ENCODE measurements at places on chromosomes 1 and 21.

- no peak for DNase-seq
These were observed 73.7 kb downstream of the SPATA46 start for GRCh38 chr1:162303004-162303344.

- no peak for DNase-seq
These were observed 82.5 kb downstream of the PDE9A start for GRCh38 chr21:42735944-42736343.

GRCh38 chr1:37865348-37866120 lies 6.1 kb upstream of the MTF1 start:
- DNase-seq = no peak

GRCh38 chr1:108955881-108956280 lies 7.4 kb downstream of the CLCC1 start:
- no peak for DNase-seq

- DNase-seq = no peak
These were observed 12.3 kb upstream of the TRIM17 start for GRCh38 chr1:228429007-228429406.

DNA sequence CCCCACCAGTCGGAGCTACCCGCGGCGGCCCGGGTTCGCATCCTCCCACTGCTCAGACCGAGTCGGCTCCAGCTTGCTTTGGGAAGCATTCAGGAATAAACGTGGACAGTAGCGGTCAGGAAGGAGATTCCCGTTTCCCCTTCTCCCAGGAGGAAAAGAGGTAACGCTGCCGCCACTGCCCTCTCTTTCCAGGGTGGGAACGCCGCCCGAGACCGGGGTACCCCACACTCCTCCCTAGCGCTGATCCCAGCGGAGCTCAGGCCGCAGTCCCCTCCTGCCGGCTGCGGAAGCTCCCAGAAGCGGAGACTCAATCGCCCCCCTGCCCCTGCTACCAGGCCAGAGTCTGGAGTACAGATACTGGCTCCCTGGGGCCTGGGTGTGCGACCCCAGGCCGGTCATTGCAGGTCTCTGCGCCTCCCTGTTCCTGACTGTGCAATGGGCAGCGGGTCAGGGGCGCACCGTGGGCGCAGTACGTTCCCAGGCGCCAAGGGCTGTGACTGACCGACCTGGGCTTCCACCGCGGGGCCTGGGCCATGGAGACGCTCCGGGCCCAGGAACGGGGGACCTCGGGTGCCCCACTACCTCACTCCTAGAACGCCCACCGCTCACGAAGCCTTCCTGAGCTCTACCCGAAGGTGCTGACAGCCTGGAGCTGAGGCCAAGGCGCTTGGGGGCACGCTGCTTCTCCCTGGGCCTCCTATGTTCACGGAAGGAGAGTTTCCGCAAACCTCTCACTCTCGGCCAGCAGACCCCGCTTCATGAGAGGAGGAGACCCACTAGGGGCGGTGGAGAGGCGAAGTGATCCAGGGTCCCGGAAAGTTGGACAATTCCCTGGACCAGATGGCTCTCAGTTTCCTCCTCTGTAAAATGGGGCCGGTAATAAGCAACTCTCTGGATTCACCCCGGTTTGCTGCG lies 7.8 kb downstream of the DMRTA2 start:
- DNase-seq = no peak

DNA sequence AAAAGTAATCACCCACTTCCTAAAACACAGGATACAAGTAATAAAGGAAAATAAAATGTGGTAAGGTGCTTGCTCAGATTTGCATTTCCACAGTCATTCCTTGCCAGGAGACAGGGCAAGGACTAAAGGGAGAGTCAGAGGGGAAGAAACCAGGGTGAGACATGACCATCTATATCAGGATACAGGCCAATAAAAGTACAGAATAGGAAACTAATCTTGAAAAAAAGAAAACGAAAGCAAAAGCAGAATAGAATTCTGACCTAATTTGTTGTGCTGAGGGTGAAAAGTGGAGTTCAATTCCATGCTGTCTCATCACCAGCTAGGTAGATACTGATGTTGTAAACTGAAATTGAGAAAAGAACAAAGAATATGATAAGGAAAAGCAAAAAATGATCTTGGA lies 27.3 kb downstream of the JMJD4 start:
- no peak for DNase-seq

- no peak for DNase-seq
These were observed 281.3 kb upstream of the C1orf105 start for GRCh38 chr1:172139196-172139595.

DNA sequence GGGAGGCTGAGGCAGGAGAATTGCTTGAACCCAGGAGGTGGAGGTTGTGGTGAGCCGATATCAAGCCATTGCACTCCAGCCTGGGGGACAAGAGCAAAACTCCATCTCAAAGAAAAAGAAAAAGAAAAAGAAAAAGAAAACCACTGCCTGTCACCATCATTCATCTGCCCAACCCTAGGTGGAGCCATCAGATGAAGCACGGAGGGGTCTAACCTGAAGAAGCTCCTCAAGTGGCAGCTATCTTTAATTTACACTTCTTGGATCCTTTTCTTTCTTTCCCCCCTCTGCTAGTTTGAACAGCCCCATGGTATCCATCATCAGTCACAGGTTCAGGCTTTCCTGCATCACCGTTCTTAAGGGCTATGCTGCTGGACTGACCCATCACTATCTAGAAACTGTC lies 57.0 kb downstream of the PLEKHA6 start:
- DNase-seq = no peak

DNA sequence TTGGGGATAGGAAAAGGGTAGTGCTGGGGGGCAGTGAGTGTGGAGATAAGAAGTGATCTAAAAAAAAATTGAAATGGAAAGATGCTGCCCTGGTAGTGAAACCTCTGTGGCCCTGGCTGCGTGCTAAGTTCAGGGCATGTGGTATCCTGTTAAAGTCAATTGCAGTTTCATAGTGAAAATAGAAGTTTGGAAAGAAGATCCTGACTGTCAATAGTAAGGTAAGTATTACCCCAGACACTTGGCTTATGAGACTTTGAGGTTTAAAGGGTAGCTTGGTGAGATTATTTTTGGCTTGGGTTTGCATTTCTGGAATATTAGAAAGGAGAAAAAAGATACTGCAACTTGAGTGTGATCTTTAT lies 6.8 kb downstream of the ARID1A start:
- no peak for DNase-seq

DNA sequence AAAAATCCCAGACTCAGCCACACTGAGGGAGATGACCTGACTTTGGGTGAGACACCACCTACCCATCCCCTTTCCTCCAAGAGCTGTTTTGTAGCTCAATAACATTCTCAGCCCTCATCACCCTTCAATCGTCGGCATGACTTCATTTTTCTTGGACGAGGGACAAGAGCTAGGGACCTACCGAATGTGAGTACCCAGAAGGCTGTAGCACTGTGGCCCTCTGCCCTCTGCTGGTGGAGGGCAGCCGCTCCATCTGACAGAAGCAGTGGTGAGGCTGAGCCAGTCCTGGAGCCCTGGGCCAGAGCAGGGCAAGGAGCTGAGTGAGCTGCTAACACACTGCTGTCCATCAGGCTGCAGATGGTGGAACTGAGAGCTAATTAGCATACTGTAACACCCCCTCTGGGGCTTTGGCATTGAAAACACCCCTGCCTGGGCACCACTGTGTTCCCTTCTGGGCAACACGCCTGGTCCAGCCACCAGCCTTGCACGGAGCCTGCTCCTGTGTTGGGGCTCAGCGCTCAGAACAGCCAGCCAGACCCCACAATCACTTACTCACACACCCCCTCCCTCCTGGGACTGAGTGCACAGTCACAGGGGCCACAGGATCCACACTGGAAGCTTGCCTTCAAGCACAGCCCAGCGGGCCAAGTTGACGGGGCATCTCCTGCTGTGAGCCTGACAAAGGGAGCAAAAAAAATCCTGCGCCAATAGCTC lies 18.3 kb upstream of the ALPL start:
- DNase-seq = peak; percentile 78

- no peak for DNase-seq
These were observed 32.0 kb downstream of the PTAFR start for GRCh38 chr1:28144203-28145135.

DNA sequence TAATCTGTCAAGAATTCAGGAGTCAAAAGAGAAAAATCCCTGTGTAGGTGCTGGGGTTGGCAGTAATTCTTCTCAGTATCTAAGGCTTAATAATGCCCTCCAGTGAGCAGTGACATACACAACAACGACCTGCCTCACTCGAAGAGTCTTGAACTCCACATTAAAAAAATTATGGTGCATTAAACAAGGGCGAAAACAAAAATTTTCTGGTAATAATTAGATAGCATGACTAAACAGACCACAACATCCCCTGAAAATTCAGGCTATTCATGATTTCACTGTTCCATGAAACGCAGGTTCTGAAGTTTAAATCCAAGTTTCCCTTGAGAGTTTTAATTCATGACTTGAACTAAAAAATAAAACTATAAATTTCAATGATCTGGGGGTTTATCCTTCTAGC lies 5.1 kb downstream of the SRSF4 start:
- peak; percentile 39 for DNase-seq

DNA sequence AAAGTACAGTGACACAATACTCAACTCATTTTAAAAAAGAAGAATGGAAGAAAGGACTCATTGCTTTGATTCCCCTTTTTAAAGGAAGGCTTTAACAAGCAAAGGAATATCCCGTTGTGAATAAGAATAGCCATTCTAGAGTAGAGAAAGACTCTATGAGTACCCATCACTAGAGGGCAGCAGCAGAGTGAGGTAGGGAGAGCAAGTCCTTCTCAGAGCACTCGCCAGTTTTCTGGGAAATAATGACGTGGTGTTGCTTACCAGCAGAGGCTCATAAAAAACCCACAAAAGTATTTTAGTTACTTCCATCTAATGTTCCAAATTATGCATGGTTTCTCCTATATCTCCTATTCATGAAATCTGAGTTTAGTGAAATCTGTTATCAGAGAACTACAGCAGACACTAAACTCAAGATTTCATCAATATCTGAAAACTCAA lies 74.6 kb downstream of the USP24 start:
- DNase-seq = peak; percentile 96

DNA sequence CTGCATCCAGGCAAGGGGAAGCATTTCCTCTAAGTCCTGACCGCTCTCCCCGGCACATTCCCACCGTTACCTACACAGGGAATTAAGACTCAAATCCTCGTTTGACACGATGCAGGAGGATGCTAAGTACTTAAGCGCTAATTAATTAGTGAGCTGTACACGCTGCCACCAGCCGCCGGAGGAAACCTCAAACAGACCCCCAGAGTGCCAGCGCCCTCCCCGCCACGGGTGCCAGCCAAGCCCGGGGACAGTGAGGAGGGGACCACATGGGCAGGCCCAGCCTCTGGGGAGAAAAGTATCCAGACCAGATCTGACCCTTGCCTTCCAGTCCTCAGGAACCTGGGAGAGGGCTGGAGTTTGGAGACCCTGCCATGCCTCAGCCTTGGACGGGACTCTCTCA lies 17.4 kb upstream of the CASZ1 start:
- no peak for DNase-seq

DNA sequence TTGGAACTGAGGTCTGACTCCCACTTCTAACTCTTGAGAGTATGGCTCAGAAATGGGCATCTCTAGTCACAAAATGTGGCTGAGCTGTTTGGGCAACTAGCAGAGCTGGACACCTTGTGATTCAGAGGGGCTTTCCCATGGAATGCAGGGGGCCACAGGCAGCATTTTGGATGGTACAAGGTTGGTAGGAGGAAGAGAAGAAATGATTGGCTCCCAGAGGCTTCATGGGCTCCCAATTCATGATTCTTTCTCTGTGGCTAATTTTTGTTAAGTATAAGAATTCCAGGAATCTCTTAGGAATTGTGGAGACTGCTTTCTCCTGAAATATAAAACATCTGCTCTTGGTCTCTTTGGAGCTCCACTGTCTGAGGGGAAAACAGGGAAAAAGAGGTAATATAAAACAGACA lies 49.7 kb downstream of the PBX1 start:
- no peak for DNase-seq

GRCh38 chr1:32115496-32115895 lies 7.6 kb downstream of the KPNA6 start:
- no peak for DNase-seq

DNA sequence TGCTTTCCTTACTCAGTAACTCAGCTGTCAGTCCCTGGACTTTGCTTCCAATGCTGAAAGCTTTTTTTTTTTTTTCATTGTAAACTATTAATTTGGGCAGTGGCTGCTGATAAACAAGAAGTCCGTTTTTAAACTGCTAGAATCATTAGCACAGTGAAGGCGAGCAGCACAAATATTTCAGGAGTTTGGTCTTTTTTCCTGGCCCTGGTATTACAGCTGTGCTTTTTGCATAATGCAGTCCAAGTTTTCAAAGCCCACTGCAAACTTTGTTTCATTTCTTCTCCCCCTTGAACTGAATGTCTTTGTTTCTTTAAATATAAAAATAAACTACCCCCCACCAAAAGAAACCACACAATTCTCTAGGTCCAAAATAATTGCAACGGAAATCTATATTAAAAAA lies 6.6 kb downstream of the GLIS1 start:
- DNase-seq = no peak

DNA sequence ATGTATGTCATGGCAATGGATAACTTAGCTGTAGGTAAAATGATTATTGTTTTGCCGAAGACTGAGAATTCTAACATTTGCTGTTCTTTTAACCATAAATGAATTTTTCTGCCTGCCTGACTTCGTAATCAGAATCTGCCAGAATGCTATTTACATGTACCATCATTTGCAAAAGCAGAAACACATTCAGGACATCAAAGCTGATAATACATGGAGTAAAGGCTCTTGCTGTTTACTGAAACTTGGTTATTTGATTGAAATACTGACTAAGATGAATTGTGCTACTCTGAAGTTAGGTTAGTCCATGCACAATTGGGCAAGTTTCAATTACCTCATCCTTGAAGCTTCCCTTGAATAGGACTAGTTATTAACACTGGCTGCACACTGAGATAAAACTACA lies 293.8 kb downstream of the PLA2G4A start:
- DNase-seq = no peak

GRCh38 chr21:33801424-33802405 lies 113.9 kb downstream of the ATP5PO start:
- DNase-seq = no peak

DNA sequence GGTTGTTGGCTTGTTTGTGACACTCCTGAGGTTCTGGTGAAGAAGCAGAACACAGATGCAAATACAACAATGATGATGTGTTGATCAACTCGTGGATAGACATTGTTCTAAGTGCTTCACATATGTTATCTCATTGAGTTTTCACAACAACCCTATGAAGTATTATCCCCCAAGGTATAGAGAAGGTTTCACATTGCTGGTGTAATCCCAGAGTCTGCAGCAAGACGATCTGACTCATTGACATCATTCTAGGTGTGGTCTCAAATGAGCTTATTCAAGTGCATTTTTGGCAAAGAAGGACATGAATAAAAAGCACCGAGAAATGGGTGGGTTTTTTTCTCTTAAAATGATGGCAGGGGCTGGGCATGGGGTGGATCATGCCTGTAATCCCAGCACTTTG lies 64.1 kb upstream of the SCAF4 start:
- no peak for DNase-seq

GRCh38 chr1:230807561-230808280 lies 60.5 kb downstream of the CAPN9 start:
- no peak for DNase-seq

- DNase-seq = peak; percentile 11
These were observed 51.3 kb downstream of the DHRS3 start for GRCh38 chr1:12566484-12567287.

GRCh38 chr21:19692231-19692630 lies 1288.6 kb upstream of the TMPRSS15 start:
- no peak for DNase-seq

- DNase-seq = peak; percentile 9
These were observed 604 bp upstream of the TMEM79 start for GRCh38 chr1:156283521-156283920.

GRCh38 chr1:88998716-88999115 lies 6.3 kb upstream of the KYAT3 start:
- DNase-seq = peak; percentile 87

GRCh38 chr1:32592943-32593342 lies 53.7 kb downstream of the ZBTB8A start:
- no peak for DNase-seq
